ENCODE measurements at places on chromosomes 16 and 17.

DNA sequence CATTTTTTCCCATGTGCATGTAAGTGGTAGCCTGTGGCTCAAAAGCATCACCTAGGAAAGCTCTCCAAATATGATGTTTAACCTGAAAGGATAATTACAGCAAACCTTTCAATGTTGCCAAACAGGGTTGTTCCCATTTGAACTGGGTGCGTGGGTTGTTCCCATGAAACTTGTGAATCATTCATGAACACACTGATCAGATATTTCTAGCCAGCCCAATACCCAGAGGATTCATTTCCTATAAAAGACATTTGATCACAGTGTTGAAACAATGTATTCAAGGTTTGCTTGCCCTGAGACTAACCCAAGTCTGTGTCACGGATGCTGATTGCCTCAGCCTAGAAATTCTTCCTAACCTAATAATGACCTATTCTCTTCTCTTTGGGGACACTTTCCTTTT lies 12.9 kb downstream of the KRT39 start:
- no peak for DNase-seq

DNA sequence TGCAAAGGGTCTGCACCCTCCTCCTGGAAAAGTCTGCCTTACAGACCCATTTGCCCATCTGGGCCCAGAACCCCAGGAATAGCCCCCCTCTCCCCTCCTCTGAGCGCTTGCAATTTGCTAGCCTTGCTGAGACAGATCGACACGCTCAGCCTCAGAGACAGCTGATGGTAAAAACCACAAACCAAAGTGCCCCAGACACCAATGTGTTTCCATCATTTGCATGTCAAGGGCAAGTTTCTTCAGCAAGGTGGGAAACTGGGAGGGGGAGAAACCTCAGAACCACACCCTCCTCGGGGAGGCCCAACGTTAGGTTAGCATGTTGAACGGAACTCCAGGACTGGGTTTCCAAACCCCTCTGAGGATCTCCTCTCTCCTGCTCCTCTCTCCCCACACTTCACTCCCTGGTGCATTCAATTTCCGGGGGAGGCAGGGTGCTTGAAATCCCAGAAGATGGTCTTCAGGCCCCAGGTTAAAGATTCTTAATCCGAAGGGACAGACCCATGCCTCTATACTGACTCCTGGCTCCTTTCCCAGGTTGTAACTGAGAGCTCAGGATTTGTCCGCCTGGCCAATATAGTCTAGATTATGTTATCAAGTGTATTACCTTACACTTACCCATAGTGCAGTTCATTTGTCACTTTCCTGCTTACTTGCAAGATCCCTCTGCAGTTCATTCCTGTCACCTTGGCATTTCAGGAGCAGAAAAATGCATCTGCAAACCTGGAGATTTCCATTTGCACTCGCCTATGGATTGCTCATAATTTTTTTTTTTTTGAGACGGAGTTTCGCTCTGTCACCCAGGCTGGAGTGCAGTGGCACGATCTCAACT lies 1.3 kb upstream of the CUEDC1 start:
- DNase-seq, result no peak

DNA sequence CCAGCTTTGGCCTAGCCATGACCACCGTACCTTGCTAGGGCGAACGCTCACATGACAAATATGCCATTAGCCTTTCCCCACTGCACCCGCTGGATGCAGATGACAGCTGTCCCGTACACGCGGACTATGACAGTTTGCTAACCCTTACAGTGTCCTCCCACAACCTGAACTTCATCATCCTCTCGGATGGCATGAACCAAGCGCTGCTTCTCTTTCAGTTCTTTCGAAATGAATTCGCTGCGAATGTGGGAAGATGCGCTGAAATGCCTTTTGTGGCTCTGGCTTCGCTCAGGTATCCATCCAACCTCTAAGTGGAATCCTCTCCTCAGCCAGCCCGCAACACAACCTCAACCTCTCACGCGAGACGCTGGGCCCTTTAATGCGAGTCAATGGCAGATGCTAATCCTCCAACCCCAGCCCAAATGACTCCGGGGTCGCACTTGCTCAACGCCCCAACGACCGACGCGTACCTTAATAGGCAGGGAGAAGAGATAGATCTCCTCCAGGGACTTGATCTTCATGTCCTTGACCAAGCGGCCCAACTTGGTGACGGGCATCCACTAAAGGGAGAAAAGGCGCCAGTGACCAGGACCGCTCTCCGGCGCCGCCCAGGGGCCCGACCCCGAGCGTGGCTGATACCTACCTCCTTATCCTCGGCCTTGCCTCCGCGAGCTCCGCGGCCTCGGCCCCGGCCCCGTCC lies 670 bp downstream of the RPS2 start:
- DNase-seq, result no peak

DNA sequence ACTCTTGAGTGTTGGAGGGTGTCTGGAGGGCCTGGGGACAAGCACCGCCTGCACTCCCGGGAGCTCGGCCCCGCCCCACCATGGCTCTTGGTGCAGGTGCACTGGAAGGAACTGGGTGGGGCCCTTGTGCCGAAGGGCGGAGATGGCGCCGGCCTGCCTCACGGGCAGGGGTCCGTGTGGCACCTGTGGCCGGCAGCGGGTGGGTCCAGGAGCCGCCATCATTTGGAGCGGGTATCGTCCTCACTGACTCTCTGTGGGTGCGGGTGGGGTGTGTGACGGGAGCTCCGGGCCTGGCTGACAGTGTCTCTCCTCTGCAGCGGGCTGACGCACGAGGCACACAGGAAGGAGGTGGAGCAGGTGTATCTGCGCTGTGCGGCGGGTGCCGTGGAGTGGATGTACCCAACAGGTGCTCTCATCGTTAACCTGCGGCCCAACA lies 5.2 kb downstream of the METRNL start:
- no peak for DNase-seq

- DNase-seq, result no peak
Observed at GRCh38 chr16:81620796-81621195, 158.3 kb upstream of the PLCG2 start.

DNA sequence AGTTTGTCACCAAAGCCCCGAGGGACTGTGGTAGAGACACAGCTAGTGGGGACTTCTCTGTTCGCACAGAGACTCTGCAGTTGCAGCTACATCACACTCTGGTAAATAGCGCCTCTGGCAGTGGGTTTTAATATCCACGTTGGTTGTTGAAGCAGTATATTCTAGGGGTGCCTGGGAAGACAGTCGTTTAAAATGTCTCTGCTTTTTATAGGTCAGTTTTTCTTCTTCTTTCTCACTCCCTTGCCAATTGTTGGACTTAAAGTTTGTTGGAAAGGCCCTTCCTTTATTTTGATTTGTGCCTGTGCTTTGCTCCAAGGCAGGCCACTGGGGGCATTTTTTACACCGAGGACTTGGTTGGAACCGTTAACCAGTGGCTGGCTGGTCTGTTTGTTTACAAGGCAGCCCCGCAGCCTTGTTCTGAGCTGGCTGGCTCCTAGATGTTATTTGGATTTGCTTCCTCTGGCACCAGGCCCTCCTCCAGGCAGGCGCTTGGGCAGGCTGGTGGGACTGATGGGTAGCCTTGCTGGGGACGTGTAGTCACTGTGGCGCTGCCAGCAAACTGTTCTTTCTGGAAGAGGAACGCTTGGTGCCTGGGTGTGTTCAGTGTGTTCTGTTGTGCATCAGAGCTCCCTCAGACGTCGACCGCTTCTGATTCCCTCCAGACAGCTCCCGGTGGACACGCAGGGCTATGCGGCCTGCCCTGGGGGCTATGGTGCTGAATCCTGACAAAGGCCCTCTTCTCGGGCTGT lies 218.2 kb upstream of the CHMP6 start:
- DNase-seq, result no peak

DNA sequence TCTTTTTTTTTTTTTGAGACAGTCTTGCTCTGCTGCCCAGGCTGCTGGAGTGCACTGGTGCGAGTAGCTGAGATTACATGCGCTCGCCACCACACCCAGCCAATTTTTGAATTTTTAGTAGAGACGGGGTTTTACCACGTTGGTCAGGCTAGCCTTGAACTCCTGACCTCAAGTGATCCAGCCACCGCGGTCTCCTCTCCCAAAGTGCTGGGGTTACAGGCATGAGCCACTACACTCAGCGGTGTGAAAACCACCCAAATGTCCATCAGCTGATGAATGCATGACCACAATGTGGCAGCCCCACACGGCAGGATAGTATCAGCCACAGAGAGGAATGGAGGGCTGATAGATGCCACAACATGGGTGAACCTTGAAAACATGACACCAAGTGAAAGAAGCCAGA lies 2.1 kb downstream of the P2RX5 start:
- DNase-seq, result peak; percentile 17

DNA sequence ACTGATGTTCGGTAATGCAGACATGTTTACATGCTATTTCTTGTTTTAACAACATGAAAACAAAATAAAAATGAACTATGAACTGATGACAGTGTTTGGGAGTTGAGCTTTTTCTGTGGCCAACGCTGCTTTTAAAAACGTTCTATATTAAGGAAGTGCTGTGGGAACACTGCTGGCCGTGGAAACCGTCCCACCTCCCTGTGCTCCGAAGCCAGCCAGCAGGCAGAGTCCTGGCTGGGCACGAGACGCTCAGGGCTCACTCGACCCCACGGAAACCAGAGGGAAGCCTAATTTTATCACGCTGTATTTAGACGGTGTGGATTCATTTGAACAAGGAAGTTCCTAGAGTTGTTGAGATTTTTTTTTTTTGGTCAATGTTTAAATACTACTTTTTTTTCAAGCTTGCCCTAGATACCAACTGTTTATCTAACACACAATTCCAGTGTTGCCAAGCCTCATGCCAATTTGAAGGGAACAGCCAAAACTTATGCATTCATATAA lies 25.8 kb downstream of the ADCY9 start:
- no peak for DNase-seq

GRCh38 chr17:20988896-20989295 lies 53.9 kb downstream of the USP22 start:
- no peak for DNase-seq

DNA sequence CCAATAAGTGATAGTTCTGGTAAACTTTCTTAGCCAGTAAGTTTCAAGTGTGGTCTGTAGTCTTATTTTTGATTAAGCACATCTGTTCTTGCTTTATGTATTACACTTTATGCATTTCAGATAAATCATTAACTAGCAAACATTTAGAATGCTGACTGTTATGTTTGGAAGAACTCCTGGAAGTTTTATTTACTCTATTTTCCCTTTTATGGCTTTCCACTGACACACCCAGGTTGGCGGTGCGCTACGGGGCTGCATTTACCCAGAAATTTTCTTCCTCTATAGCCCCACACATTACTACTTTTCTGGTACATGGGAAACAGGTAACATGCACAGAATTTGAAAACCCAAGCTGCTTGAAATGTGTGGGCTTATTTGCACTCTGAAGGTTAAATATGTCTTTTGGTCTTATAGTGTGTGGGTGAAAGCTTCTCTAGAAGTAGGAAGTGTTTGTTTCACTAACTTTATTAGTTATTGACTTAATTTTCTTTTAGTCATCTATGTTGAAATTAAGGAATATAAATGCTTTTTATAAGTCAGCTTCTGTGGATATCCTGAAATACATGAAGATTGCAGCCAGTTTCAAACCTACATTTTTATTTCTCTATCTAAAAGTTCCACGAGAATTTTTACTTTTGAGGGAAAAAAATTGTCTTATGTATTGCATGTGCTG lies 203.7 kb downstream of the PHKB start:
- DNase-seq, result no peak

DNA sequence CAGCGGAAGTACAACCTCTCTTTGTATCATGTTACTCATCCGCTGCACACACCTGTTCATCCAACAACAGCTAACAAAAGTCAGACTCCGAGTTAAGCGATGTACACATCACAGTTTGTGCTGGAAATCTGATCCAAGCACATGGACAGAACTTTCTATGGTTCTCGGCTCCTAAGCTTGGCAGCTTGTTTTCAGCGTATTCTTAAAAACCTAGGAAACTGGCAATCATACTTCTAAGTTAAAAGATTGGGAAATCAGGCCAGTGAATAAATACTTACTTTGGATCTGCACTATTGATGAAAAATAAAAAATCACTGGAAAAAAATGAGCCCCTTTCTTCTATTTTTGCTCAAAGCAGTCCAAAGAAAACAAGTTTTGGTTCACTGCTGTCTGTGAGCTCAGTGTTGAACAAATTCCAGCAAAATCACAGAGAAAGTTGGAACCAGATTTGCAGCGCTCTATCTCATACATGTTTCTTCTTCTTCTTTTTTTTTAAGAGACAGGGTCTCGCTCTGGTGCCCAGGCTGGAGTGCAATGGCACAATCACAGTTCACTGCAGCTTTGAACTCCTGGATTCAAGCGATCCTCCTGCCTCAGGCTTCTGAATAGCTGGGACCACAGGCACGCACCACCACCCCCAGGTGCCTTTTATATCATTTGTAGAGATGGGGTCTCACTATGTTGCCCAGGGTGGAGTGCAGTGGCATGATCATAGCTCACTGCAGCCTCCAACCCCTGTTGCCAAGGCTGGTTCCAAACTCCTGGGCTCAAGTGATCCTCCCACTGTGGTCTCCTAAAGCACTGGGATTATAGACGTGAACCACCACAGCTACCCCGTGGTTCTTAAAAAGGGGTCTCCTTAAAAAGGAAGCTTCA lies 71.6 kb upstream of the CREBBP start:
- DNase-seq, result no peak

- DNase-seq, result no peak
Observed at GRCh38 chr16:89366561-89367537, 123.5 kb downstream of the ANKRD11 start.

DNA sequence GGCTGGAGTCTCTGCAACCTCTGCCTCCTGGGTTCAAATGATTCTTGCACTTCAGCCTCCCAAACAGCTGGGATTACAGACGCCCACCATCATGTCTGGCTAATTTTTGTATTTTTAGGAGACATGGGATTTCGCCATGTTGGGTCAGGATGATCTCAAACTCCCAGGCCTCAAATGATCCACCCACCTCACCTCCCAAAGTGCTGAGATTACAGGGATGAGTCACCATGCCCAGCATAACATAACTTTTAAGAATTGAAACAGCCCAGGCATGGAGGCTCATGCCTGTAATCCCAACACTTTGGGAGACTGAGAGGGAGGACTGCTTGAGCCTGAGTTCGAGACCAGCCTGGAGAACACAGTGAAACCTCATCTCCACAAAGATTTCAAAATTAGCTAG lies 2.5 kb downstream of the RSL1D1 start:
- DNase-seq, result no peak

DNA sequence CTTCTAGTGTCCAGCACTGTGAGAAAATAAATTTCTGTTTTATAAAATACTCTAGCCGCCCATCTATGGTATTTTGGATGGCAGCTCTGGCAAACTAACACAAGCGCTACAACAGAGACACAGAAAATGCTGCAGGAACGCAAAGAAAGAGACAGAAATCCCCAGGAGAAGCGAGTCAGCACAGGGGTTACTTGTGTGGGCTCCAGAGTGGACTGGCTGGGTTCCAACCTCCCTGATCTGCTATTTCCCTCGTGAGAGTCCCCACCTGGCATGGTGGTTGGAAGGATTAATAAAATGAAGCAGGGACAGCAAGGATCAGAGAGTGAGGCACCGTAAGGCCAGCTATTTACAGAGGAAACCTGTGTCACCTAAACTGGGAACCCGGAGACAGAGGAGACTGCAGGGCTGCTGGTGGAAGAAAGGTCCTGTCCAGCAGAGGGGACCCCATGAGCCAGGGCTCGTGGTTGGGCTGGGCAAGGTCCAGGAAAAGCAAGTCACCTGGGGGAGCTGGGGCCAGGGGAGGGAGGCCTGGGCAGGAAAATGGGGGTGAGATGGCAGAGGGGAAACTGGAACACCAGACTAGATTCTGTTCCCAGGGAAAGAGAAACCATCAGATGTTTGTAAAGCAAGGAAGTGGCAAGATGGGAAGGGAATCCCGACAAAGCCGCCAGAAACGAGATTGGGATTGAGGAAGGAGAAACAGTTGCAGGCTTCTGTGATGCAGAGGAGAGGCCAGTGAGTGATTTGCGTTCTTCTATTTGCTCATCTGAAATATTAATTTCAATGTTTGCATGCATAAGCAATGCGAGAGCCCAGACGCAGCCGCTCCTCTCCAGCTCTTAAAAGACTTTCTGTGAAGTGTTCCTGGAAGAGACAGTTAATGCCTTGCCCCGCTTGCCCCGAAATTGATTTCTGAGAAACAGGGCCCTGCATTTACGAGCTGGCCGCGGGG lies 63.0 kb upstream of the TEKT3 start:
- DNase-seq, result no peak

Data from activated T-helper 9 cell treated with anti-CD3 and anti-CD28 coated beads, Interleukin-2, amount 50 U/mL, for 16 hours (primary cell).